ENCODE measurements at places on chromosomes 3 and 15.

- no peak for DNase-seq
Observed at GRCh38 chr3:88150371-88150770, 612 bp downstream of the C3orf38 start.

DNA sequence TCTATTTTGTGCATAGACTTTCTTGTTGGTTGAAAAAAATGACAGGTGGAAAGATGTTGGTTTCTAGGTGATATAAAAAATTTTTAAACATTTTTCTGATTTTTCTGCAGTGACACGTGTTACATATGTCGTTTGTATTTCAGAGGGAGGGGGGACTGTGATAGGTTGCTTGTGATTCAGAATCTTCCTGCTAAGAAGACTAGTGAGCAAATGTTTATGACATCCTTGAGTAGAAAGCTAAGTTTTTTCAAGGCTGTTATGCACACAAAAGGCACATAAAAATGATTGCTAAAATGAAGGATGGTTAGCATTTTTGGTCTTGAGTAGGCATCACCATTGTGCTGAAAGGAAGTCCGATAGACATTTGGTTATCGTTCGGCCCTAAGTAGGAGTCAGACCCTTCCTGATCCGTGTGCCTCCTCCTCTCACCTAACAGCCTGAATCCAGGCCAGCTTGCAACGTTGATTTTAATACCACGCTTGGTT, 1.5 kb downstream of the ZNF639 start:
- no peak for DNase-seq

GRCh38 chr3:10142707-10143560, 1.4 kb downstream of the VHL start:
- no peak for DNase-seq

GRCh38 chr3:50562861-50563260, 4.7 kb downstream of the C3orf18 start:
- no peak for DNase-seq

GRCh38 chr3:62718515-62719320, 156.5 kb downstream of the CADPS start:
- DNase-seq, result no peak

GRCh38 chr3:188796122-188796631, 375.6 kb upstream of the TPRG1 start:
- no peak for DNase-seq

- DNase-seq, result no peak
Observed at GRCh38 chr3:161072211-161072621, 32.9 kb downstream of the B3GALNT1 start.

- no peak for DNase-seq
Observed at GRCh38 chr3:183924956-183925355, 40.3 kb upstream of the PARL start.

GRCh38 chr3:12139111-12139511, 19.6 kb downstream of the TIMP4 start:
- no peak for DNase-seq

DNA sequence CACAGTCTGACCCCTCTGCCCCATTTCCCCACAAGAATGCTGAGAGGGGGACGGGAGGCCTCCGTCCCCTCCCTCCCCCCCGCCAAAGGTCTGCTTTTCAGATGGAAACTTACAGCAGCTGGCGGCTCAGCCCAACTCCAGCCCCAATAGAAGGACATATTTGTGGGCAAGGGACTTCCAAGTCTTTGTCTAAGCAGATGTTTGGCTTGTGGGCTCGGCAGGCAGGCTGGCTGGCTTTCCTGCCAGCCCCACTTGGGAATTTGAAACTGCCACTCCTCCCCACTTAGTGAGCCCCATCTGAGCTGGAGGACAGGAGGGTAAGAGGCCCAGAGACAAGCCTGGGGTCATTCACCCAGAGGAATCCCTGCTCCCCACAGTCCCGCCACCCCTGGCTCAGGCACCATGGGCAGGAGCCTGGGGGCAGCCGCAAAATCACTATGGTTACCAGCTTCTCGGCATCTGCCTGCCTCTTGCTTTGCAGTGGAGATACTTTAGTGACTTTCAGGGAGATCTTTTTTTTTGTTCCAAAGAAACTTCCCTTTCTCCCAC, 53.6 kb downstream of the LMCD1 start:
- DNase-seq, result no peak

DNA sequence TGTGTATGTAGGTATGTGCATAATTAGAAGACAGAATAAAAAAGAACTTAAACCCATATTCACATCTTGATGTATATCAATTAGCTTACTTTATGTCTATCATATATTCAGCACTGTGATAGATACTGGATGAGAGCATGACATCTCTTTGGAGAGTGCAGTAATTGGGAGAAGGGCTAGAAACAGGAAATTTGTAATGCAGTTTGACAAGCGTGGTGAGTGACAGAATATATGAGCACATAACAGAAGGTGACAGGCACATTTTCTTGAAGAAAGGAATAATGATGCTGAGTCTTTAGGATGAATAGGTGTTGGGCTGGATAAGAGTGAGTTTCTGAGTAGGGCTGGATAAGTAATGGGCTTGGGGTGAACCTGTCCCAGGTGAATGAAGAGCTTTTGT, 680.3 kb upstream of the ZNF385D start:
- no peak for DNase-seq

GRCh38 chr15:40793216-40793989, 13.5 kb upstream of the ZFYVE19 start:
- peak; percentile 87 for DNase-seq

- DNase-seq, result no peak
Observed at GRCh38 chr3:183488343-183488742, 59.9 kb upstream of the MCF2L2 start.

DNA sequence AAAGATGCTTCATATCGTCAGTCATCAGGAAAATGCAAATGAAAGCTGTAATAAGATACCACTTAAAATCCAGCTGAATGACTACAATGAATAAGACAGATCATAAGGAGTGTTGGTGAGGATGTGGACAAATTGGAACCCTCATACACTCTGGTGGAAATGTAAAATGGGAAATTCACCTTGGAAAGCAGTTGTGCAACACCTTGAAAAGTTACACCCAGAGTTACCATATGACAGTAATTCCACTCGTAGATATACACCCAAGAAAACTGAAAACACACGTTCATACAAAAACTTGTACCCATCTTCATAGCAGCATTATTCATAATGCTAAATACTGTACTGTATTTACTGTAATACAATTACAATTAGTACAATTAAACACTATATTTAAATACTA, 2.3 kb downstream of the TTC23 start:
- no peak for DNase-seq

- no peak for DNase-seq
Observed at GRCh38 chr15:80090879-80091503, 31.5 kb downstream of the ZFAND6 start.

GRCh38 chr3:7696320-7696719, 805.3 kb upstream of the LMCD1 start:
- no peak for DNase-seq

- DNase-seq, result no peak
Observed at GRCh38 chr3:7697548-7697947, 804.1 kb upstream of the LMCD1 start.

DNA sequence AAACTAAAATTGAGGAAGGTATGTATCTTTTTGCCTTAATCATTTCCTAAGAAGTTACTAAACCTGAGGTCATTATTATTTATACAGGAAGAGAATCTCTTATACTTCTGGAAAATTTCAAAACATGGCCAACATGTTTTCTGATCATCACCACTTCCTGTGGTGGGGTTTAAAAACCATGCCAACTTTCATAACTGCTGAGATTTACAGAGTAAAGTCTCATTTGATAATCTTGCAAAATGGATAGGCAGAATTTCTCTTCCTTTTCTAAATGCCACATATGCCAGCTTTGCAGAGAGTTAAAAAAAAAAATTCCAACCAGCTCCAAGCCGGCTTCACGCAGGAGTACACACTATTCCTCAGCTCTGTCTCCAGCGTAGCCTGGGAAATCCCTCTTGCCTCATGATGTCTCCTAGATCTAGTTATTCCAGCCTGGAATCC, 124.3 kb upstream of the SPRED1 start:
- DNase-seq, result no peak

All from smooth muscle cell of the brain vasculature (primary cell).